Central memory CD8-positive, alpha-beta T cell (primary cell): ENCODE measurements at places on chromosomes 13 and 19.

DNA sequence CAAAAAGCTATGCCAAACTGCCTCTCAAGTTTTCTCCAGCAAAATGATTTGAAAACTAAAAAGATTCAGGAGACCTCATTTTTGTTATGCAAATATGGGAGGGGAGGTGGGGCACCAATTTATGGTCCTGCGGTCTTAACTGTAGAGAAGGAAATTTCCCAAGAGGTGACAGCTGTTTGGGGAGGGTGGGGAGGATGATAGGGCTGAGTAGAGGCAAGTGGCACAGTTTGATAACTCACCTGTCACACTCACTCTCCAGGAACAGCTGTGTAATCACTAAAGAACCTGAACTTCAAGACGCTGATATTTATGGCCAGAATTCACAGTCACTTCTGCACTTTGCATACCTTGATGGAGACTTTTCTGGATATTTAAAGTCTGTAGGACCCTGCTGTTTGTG lies 232.9 kb upstream of the STARD13 start:
- no peak overlapping the region for H3K27ac ChIP-seq
- H3K4me3 ChIP-seq, result no peak overlapping the region
- DNase-seq, result no peak
- no peaks in the 10 kb centered on the region for H3K27me3 ChIP-seq
- H3K36me3 ChIP-seq, result no peaks in the 10 kb centered on the region
- H3K4me1 ChIP-seq, result no peaks in the 10 kb centered on the region

GRCh38 chr13:52128714-52129700 lies at the start of gene NEK5:
Gene NEK5 (minus strand): TSS chr13:52129073. CDS start chr13:52127482, 1,591 bp downstream.
- peak within 1 kb of the TSS; percentile 75 for H3K4me3 ChIP-seq
- H3K4me1 ChIP-seq, result peaks cover 10% of the 10 kb centered on the region
- H3K27me3 ChIP-seq, result peaks cover 22% of the 10 kb centered on the region
- H3K27ac ChIP-seq, result no peak within 1 kb of the TSS
- H3K36me3 ChIP-seq, result peaks cover 4% of the 10 kb centered on the region
- DNase-seq, result peak; percentile 22

- no peak for DNase-seq
- peaks cover 32% of the 10 kb centered on the region for H3K4me1 ChIP-seq
- H3K27ac ChIP-seq, result peak overlapping the region; percentile 97
- peaks cover 24% of the 10 kb centered on the region for H3K36me3 ChIP-seq
These were observed 926 bp downstream of the ZNF587 start for GRCh38 chr19:57850553-57851017.

GRCh38 chr13:89514534-89515312 lies 1832.8 kb upstream of the MIR17HG start:
- no peaks in the 10 kb centered on the region for H3K36me3 ChIP-seq
- no peaks in the 10 kb centered on the region for H3K27me3 ChIP-seq
- H3K4me1 ChIP-seq, result no peaks in the 10 kb centered on the region
- H3K4me3 ChIP-seq, result no peak overlapping the region
- no peak for DNase-seq

DNA sequence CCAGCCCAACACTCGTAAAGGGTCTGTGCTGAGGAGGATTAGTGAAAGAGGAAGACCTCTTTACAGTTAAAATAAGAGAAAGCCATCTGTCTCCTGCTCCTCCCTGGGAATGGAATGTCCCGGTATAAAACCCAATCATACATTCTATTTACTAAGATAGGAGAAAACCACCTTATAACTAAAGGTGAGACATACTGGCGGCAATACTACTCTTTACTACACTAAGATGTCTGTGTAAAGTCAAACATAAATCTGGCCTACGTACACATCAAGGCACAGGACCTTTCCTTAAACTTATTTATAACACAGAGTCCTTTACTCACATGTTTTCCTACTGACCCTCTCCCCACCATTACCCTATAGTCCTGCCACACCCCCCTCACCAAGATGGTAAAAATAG lies 3.3 kb downstream of the ZNF350 start:
- peaks cover 18% of the 10 kb centered on the region for H3K36me3 ChIP-seq
- no peak overlapping the region for H3K4me3 ChIP-seq
- H3K27ac ChIP-seq, result no peak overlapping the region
- no peaks in the 10 kb centered on the region for H3K27me3 ChIP-seq
- H3K4me1 ChIP-seq, result peaks cover 20% of the 10 kb centered on the region

DNA sequence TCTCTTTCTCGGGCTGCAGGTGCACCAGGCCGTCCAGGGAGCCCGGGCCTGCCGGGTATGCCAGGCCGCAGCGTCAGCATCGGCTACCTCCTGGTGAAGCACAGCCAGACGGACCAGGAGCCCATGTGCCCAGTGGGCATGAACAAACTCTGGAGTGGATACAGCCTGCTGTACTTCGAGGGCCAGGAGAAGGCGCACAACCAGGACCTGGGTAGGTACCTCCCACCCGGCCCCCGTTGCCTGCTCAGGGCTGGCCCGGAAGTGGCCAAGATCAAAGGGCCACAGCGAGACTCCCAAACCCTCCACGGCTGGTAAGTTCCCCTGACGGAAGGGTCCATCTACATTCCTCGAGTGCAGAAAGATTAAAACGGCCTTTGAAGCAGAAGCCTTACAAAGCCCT lies 55.1 kb downstream of the RAB20 start:
- H3K36me3 ChIP-seq, result peaks cover 1% of the 10 kb centered on the region
- no peaks in the 10 kb centered on the region for H3K4me1 ChIP-seq
- no peak overlapping the region for H3K4me3 ChIP-seq
- peaks cover 35% of the 10 kb centered on the region for H3K27me3 ChIP-seq
- no peak overlapping the region for H3K27ac ChIP-seq

- peaks cover 4% of the 10 kb centered on the region for H3K4me1 ChIP-seq
- H3K4me3 ChIP-seq, result no peak overlapping the region
- H3K27me3 ChIP-seq, result no peaks in the 10 kb centered on the region
- H3K36me3 ChIP-seq, result peaks cover 8% of the 10 kb centered on the region
These were observed 17.1 kb downstream of the PCCA start for GRCh38 chr13:100106005-100106404.

DNA sequence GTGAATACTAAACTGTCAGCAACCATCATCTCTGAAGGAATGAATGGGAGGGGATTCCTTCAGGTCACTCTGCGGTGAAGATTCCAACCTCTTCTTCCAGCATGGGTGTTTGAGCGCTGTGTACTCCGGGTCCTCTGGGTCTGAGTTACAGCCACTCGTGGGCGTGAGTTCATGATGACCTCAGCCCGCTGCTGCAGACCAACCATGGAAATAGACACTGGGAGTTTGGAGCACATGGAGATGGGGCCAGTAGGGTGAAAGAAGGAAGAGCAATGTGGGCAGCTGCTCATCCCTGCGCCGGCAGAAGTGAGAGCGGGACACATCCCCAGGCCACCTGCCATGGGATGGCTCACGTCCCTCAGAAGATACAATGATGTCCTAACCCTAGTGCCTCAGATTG lies 16.8 kb upstream of the RAB20 start:
- H3K36me3 ChIP-seq, result no peaks in the 10 kb centered on the region
- H3K4me3 ChIP-seq, result no peak overlapping the region
- peaks cover 82% of the 10 kb centered on the region for H3K27me3 ChIP-seq
- no peak overlapping the region for H3K27ac ChIP-seq
- peaks cover 11% of the 10 kb centered on the region for H3K4me1 ChIP-seq

- no peaks in the 10 kb centered on the region for H3K4me1 ChIP-seq
- no peak overlapping the region for H3K27ac ChIP-seq
- peaks cover 32% of the 10 kb centered on the region for H3K27me3 ChIP-seq
- H3K4me3 ChIP-seq, result no peak overlapping the region
- DNase-seq, result no peak
These were observed 117.9 kb upstream of the GPR12 start for GRCh38 chr13:26878438-26878837.

DNA sequence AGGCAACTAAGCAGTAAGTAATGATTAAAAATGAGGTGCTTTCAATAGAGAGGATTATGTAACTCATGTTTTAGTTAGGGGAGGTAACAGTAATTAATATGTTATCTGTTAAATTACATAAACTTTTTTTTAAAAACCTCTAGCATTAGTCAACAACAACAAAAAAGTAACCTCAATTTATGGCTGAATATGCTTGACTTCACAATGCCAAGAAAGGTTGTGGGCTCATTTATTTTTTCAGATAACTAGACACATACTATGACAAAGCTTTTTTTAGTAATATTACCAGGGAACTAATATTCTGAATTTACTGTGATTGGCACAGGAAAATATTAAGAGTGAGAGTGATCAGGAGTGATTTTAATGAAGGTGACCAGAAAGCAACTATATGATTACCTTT lies 54.9 kb downstream of the KCNRG start:
- no peak overlapping the region for H3K27ac ChIP-seq
- peaks cover 13% of the 10 kb centered on the region for H3K36me3 ChIP-seq
- no peaks in the 10 kb centered on the region for H3K27me3 ChIP-seq
- no peak for DNase-seq
- H3K4me3 ChIP-seq, result no peak overlapping the region

- DNase-seq, result no peak
- H3K27me3 ChIP-seq, result peaks cover 7% of the 10 kb centered on the region
- H3K4me1 ChIP-seq, result peaks cover 8% of the 10 kb centered on the region
- H3K4me3 ChIP-seq, result no peak overlapping the region
These were observed 3.0 kb downstream of the PEG3 start for GRCh38 chr19:56837492-56838023.

- H3K27ac ChIP-seq, result no peak overlapping the region
- peaks cover 36% of the 10 kb centered on the region for H3K27me3 ChIP-seq
- H3K4me3 ChIP-seq, result no peak overlapping the region
- DNase-seq, result no peak
- no peaks in the 10 kb centered on the region for H3K36me3 ChIP-seq
These were observed 51.9 kb upstream of the C1QTNF9B start for GRCh38 chr13:23949200-23949599.

DNA sequence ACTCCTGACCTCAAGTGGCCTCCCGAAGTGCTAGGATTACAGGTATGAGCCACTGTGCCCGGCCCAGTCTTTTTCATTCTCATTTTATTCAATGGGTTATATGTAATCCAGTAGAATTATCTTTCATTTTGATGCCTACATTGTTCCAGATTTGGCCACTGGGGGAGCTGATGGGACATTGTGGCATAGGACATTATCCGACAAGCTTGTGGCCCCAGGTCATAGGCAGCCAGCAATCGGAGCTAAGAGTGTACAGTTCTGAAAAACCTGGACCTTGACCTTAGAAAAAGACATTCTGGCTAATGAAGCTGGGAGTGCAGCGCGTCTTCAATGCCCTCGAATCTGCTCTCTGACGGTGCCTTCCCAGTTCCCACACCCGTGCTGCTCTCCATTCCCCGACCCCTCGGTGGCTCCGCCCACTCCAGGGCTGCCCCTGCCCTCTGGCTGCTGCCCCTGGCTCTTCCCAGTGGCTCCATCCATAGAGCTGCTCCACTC lies 108.7 kb downstream of the TEX29 start:
- no peaks in the 10 kb centered on the region for H3K36me3 ChIP-seq
- no peak for DNase-seq
- H3K27ac ChIP-seq, result no peak overlapping the region

DNA sequence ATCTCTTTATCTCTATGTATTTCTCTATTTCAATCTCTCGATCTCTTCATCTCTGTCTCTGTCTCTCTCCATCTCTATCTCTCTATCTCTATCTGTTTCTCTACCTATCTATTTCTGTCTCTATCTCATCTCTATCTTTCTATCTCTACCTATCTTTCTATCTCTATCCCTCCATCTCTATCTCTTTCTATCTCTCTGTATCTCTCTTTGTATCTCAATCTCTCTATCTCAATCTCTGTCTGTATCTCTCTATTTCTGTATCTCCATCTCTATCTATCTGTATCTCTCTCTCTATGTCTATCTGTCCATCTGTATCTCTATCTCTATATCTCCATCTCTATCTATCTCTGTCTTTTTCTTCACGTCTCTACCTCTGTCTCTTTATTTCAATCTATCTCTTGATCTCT lies 25.2 kb downstream of the TNFSF9 start:
- peaks cover 5% of the 10 kb centered on the region for H3K4me1 ChIP-seq
- H3K36me3 ChIP-seq, result no peaks in the 10 kb centered on the region
- no peak overlapping the region for H3K27ac ChIP-seq
- no peaks in the 10 kb centered on the region for H3K27me3 ChIP-seq
- DNase-seq, result no peak

DNA sequence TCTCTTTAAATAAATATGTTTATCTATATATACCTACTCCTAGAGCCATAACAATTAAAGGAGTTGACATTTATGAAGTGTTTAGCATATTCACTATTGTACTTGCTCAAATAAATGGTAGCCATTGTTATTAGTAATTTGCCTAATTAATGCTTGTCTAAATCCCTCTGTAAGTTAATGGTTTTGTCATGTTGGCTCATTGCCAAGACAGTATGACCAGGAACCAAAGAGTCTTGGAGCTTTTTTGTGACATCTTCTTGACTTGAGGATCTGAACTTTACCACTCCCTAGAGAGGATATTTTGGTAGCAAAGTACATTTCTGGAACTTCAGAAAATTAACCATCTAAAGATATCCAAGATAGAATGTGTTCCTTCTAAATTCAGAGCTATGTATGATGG lies 15.5 kb downstream of the FRY start:
- no peak overlapping the region for H3K4me3 ChIP-seq
- H3K27me3 ChIP-seq, result peaks cover 36% of the 10 kb centered on the region
- DNase-seq, result no peak
- no peaks in the 10 kb centered on the region for H3K36me3 ChIP-seq
- H3K4me1 ChIP-seq, result no peaks in the 10 kb centered on the region

DNA sequence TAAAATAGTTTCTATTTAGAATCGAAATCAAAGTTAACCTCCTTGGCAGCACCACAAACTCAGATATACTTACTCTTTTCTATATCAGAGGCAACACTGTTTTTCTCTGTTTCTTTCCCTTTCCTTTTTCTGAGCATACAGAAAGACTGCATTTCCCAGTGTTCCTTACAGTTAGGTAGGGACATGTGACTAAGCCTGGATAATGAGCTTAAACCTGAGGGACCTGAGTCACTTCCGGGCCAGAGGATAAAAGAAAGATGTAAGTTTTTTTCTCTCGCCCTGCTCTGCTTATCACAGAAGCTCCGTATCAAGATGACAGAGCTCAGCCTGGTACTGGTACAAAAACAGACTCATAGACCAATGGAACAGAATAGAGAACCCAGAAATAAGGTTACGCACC lies 531.9 kb downstream of the KLF12 start:
- no peak for DNase-seq
- no peaks in the 10 kb centered on the region for H3K4me1 ChIP-seq
- H3K4me3 ChIP-seq, result no peak overlapping the region
- no peaks in the 10 kb centered on the region for H3K36me3 ChIP-seq
- H3K27me3 ChIP-seq, result peaks cover 23% of the 10 kb centered on the region
- H3K27ac ChIP-seq, result no peak overlapping the region

GRCh38 chr13:98525456-98526181 lies 51.3 kb downstream of the STK24 start:
- H3K4me3 ChIP-seq, result no peak overlapping the region
- no peak overlapping the region for H3K27ac ChIP-seq
- no peak for DNase-seq
- no peaks in the 10 kb centered on the region for H3K27me3 ChIP-seq

- H3K36me3 ChIP-seq, result no peaks in the 10 kb centered on the region
- H3K27me3 ChIP-seq, result no peaks in the 10 kb centered on the region
- peak overlapping the region; percentile 80 for H3K27ac ChIP-seq
- DNase-seq, result no peak
These were observed 23.5 kb downstream of the LGALS16 start for GRCh38 chr19:39679056-39679790.

- no peaks in the 10 kb centered on the region for H3K27me3 ChIP-seq
- no peak overlapping the region for H3K4me3 ChIP-seq
- peaks cover 3% of the 10 kb centered on the region for H3K36me3 ChIP-seq
These were observed 659.9 kb downstream of the UQCRFS1 start for GRCh38 chr19:28553005-28553404.

GRCh38 chr13:81488021-81488420 lies 1147.1 kb upstream of the SPRY2 start:
- H3K27ac ChIP-seq, result no peak overlapping the region
- no peaks in the 10 kb centered on the region for H3K27me3 ChIP-seq
- no peak overlapping the region for H3K4me3 ChIP-seq

- no peak for DNase-seq
- H3K27me3 ChIP-seq, result no peaks in the 10 kb centered on the region
These were observed 19.3 kb downstream of the SAFB start for GRCh38 chr19:5642204-5642603.
